ENCODE measurements at places on chromosomes 16 and 17.

- peak; percentile 83 for DNase-seq
Measured at GRCh38 chr16:4945560-4946502, 8.9 kb upstream of the PPL start.

DNA sequence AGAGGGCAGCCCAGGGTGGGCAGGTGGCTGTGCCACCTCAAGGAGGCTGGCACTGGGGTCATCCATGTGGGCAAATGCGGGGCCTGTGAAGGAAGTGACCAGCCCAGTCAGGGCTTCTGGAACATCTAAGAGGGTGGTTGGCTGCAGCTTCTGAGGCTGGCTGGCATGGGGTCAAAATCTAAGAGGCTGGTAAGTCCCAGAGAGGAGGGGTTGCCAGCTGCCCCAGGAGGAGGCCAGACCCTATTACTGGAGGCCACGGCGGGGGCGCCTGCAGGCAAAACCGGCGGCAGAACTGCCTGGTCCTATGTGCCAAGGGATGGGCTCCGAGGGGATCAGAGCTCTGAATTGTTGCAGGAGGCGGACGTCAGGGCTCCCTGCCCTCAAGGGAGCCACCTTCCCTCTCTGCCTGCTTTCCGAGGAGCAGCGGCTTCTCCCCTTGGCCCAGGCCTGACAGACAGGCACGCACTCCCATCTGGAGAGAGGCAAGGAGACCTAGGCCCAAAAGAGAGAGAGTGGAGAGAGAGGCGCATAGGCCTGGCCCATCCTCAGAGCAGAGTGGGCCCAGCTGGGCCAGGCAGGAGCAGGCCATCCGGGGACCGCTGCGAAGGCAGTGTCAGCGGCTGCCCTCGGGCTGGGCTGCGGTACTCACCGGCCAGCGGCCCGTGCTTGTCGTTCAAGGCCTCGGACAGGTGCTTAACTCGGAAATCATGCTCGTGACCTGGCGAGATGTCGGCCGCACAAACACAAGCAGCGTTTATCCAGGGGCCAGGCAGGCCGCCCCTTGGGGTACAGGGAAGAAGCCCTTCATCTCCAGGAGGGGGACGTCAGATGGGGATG is 10.9 kb downstream of the ZACN start:
- no peak for DNase-seq

- peak; percentile 42 for DNase-seq
Measured at GRCh38 chr16:14378131-14378551, 251.9 kb downstream of the PARN start.

GRCh38 chr17:17703140-17703919 is 22.1 kb downstream of the RAI1 start:
- no peak for DNase-seq

GRCh38 chr16:52456368-52456767 is 90.6 kb downstream of the TOX3 start:
- no peak for DNase-seq

- DNase-seq = no peak
Measured at GRCh38 chr17:21392266-21392665, 16.1 kb downstream of the KCNJ12 start.

DNA sequence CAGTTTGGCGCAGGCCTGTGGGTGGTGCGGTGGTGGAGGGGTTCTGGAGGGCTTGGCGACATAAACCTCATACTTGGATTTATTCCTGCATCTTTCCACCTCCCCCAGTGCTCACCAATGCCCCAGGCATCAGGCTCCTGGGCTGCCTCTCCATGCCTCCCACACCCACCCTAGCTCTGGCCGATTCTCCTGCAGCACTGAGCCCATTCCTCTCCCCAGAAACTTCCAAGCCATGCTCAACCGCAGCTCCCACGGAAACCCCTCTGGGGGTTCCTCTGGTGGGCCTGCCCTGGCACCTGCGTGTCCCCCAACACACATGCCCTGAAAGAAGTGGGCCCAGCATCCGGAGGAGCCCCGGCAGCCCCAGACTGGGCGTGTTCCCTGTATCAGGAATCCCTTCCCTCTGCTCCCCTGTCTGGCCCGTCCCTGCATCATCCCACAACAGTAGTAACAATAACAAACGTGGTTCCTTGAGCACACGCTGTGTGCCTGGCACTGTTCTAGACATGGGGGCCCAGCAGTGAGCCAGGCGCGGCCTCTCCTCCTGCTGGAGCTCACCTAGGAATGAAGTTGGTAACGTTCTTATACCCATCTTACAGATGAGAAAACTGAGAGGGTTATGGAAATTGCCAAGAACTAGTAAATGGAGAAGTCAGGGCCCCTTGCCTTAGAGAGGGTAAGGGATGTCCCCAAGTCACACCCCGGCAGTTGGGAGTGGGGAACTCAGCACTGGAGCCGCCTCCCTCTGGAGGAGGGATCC is 2.3 kb downstream of the PRSS21 start:
- no peak for DNase-seq

All from Caki2 (cell line).